Stimulated activated CD8-positive, alpha-beta memory T cell treated with anti-CD3 and anti-CD28 coated beads, Interleukin-12 subunit alpha, Interleukin-12 subunit beta, amount 100 ng/mL, for 4 hours (primary cell): ENCODE measurements at places on chromosomes 5 and 9.

DNA sequence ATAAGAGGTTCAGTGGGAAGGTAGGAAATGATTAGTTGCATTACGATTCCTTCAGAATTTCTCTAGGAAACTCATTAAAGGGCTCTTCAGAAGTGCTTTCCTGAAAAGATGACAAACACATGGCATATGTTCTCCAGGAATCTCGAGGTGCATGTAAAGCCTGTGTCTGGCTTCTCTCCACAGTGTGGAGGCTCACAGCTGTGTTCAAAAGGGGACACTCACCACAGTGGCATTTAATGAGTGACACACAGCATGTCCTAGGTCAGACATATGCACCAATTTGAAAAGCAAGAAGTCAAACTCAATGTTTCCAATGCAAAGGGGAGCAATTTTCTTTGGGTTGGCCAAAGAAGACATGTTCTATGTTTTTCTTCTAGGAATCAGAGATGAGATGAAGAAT, 976.9 kb downstream of the MAT2B start:
- no peak for DNase-seq

DNA sequence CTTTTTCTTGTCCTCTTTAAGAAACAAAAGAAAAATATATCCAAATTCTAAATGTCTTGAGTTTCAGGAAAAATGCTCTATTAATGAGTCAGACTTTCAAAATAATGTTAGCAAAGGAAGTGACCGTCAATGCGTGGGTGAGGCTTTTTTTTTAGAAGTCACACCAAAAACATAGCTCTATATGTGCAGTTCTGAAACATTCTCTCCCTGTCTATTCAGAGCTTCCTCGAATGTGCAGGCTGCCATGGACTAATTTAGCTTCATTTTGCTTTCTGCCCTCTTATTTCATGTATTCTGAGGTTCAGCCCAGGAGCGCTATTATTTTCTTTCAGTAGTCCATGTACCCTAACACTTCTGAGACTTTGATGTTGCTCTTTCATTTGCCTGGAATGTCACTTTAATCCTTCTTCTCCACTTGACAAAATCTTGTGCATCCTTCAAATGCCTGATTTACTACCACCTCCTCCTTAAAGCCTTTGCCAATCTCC, 72.5 kb upstream of the RASA1 start:
- DNase-seq, result no peak

GRCh38 chr5:4929092-4929655, 211.0 kb upstream of the ADAMTS16 start:
- no peak for DNase-seq

- no peak for DNase-seq
Observed at GRCh38 chr9:123712399-123712798, 217.5 kb downstream of the DENND1A start.

DNA sequence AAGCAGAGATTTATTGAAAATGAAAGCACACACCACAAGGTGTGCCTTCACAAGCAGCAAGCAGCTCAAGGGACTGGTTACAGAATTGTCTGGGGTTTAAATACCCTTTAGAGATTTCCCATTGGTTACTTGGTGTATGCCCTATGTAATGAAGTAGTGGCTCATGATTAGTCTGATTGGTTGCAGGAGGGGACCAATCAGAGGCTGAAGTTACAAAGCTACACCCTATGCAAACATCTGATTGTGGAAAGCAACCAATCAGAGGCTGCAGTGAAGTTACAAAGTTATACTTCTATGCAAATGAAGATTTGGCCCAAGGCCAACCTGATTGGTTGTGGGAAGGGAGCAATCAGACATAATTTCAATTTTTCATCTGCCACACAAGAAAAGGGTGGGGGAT, 119.9 kb downstream of the C9orf152 start:
- DNase-seq, result no peak
